ENCODE measurements at places on chromosomes 6 and 20. TPM values are rescaled to one million over a fixed set of nuclear protein-coding genes. Genes with fewer than 3 reads are reported as not detected.

DNA sequence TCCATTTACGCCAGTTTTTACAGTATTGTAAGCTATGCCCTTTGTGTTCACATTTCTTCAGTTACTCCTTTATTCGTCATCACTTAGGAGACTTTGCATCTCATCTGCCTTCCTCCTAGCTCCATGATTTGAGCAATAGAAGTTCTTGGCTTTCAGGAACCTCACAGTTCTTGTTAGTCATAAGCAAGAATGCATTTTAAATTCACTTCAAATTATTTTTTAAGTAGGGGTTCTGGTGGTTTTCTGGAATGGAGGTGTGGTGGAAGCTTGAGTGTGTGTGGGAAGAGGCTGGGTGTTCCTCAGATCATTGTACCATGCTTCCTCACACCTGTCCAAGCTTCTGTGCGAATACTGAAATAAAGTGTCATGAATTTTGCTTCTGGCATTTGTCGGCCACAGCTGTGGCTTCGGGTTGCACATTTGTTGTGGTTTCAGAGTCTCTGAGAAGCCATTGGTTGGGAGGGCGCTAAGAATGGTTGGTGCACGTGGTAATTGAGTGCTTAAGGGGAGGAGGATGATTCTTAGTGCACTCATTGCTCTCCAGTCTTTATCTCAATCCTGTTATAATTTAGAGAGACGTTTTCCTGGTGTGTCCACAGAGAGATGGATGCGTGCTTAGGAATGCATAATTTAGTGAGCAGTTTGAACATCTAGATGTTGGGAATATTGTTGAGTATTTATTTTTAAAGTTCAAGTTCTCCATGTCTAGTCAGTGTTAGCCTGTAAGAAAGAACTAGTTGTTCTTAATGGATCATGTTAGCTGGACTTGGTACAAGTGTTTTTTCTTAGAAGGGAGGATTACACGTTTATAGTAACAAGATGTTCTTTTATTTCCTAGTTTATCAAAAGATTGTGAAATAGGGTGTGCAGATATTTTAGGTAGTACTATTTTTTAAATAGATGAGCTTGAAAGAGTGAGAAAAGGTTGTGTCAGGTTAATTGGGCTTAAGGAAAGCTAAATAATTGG, 31.9 kb downstream of the FOXO3 start:
- no peak for DNase-seq
- peaks cover 28% of the 10 kb centered on the region for H3K4me1 ChIP-seq
- H3K4me3 ChIP-seq, result no peak overlapping the region
- no peak overlapping the region for H3K27ac ChIP-seq
- no peaks in the 10 kb centered on the region for H3K27me3 ChIP-seq

- H3K4me3 ChIP-seq, result no peak overlapping the region
- no peaks in the 10 kb centered on the region for H3K36me3 ChIP-seq
- no peaks in the 10 kb centered on the region for H3K4me1 ChIP-seq
- no peak for DNase-seq
- H3K27ac ChIP-seq, result no peak overlapping the region
These were observed 249.5 kb upstream of the KCNG1 start for GRCh38 chr20:51272401-51272800.

- H3K36me3 ChIP-seq, result 0 out of 2 replicates have a peak, but pooled peaks cover 4% of the 10 kb centered on the region
- no peak overlapping the region for H3K4me3 ChIP-seq
- H3K4me1 ChIP-seq, result peaks cover 22% of the 10 kb centered on the region
- H3K27me3 ChIP-seq, result no peaks in the 10 kb centered on the region
These were observed 110.9 kb downstream of the EYA4 start for GRCh38 chr6:133352046-133352445.

- DNase-seq, result no peak
- H3K36me3 ChIP-seq, result no peaks in the 10 kb centered on the region
- no peaks in the 10 kb centered on the region for H3K4me1 ChIP-seq
These were observed 16.6 kb downstream of the DNAAF9 start for GRCh38 chr20:3390759-3391425.

DNA sequence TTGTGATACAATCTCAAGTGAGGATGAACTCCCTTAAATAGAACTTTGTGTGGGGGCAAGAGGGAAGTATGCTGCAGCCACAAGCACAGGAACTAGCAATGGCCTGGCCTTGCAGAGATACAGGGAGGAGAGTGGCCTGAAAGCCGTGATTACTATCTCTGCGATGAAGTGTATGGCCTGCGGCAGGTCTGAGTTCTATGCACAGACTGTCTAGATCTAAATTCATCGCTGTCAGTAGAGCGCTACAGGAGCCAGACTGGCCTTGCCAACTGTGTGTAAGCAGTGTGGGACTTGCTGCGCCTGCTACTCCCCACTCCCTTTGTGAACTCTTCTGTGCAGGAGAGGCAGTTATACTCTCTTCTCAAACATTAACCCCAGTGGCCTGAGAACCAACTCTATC, 997.0 kb downstream of the GRIK2 start:
- H3K36me3 ChIP-seq, result no peaks in the 10 kb centered on the region
- H3K4me3 ChIP-seq, result no peak overlapping the region
- peaks cover 14% of the 10 kb centered on the region for H3K4me1 ChIP-seq
- DNase-seq, result no peak
- no peak overlapping the region for H3K27ac ChIP-seq
- no peaks in the 10 kb centered on the region for H3K27me3 ChIP-seq

- H3K4me1 ChIP-seq, result peaks cover 33% of the 10 kb centered on the region
- H3K27ac ChIP-seq, result peak within 1 kb of the TSS; percentile 64
- peak; percentile 81 for DNase-seq
- peak within 1 kb of the TSS; percentile 87 for H3K4me3 ChIP-seq
These were observed at the start of gene TRAM2 for GRCh38 chr6:52577022-52577777. Gene TRAM2 (minus strand): TSS chr6:52577060. CDS start chr6:52576915, 145 bp downstream.

GRCh38 chr20:37931153-37931922, 28.4 kb downstream of the VSTM2L start:
- no peak for DNase-seq
- peaks cover 13% of the 10 kb centered on the region for H3K4me1 ChIP-seq

DNA sequence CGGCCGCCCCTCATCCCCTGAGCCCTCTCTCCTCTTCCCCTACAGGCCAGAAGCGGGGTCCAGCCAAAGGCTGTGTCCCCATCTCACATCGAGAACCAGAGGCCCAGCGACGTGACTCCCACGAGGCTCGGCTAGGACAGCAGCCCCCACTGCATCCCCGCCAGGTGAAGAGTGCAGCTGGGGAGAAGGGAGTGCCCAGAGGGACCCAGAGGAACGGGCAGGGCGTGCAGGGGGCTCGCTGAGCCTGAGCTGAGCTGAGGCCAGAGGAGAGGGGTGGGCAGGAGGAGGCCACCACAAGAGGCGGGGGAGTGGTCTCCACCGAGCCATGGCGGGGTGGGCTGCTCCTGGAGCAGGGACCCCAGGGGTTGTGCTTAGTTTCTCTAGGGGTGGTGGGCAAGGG, 32.6 kb downstream of the KCNQ2 start:
- no peaks in the 10 kb centered on the region for H3K4me1 ChIP-seq
- H3K27ac ChIP-seq, result no peak overlapping the region
- no peaks in the 10 kb centered on the region for H3K36me3 ChIP-seq

DNA sequence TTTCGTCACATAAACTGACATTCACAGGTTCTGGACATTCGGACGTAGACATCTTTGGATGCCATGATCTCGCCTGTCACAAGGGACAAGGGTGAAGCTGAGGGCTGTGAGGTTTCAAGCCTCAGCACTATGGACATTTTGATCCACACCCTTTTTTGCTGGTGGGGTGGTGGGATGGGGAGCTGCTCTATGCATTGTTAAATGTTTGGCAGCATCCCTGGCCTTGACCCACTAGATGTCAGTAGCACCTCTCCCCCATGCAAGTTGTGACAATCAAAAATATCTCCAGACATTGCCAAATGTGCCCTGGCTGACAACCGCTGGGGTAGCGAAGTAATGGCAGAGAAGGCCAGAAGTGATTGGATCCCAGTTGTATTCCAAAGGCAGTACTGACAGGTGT, 229.4 kb downstream of the TSHZ2 start:
- H3K36me3 ChIP-seq, result no peaks in the 10 kb centered on the region
- H3K4me3 ChIP-seq, result no peak overlapping the region
- no peak overlapping the region for H3K27ac ChIP-seq
- H3K4me1 ChIP-seq, result no peaks in the 10 kb centered on the region

DNA sequence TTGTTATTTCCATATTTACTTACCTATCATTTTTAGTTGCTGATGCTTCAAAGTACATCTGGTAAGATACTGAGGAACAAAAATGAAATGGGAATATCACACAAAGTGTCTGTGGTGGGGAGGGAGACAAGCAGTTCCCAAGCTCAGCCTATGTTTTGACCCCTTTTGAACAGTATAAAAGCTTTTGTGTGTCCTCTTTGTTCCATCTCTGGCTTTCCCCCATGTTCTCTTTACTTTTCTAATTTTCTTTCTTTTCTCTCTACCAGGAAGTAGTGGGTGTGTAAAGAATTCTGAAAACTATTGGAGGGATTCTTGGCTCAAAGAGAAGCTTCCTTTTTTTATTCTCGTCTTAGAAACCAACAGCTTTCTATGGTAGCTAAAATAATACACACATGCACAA, 7.4 kb downstream of the TAAR2 start:
- no peaks in the 10 kb centered on the region for H3K36me3 ChIP-seq
- H3K27ac ChIP-seq, result no peak overlapping the region
- H3K4me1 ChIP-seq, result peaks cover 39% of the 10 kb centered on the region
- no peaks in the 10 kb centered on the region for H3K27me3 ChIP-seq

DNA sequence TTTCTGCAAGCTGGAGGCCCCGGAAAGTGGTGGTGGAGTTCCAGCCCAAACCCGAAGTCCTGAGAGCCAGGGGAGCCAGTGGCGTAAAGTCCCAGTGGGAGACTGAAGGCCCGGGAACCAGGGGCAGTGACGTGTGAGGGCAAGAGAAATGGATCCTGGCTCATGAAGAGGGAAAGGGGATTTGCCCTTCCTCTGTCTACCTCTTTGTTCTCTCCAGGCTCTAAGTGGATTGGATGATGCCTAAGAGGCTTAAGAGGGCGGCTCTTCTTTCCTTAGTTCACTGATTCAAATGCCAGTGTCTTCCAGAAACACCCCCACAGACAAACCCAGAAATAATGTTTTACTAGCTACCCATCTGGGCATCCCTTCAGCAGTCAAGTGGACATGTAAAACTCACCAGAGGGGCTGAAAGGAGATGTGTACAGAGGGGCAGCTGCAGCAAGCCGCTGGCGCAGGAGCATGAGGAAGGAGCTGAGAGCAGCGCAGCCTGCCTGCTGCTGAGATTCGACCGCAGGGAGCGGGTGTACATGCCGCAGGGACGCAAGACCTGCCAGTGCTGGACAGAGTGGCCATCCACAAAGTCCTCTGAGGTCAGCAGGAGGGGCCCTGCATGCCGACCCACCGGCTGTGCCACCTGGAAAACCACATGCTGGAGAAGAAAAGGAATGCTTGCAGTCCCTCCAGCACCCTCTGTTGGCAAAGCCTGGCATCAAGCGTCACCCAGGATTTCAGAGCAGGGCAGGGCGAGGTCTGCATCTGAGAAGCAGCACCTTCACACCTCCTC, 29.5 kb downstream of the CDYL start:
- H3K4me1 ChIP-seq, result peaks cover 19% of the 10 kb centered on the region
- H3K4me3 ChIP-seq, result no peak overlapping the region
- no peak overlapping the region for H3K27ac ChIP-seq

- no peak overlapping the region for H3K27ac ChIP-seq
- DNase-seq, result no peak
- no peaks in the 10 kb centered on the region for H3K27me3 ChIP-seq
- no peaks in the 10 kb centered on the region for H3K4me1 ChIP-seq
- no peak overlapping the region for H3K4me3 ChIP-seq
- no peaks in the 10 kb centered on the region for H3K36me3 ChIP-seq
These were observed 7.1 kb downstream of the RAMACL start for GRCh38 chr6:166579237-166579850.

- H3K36me3 ChIP-seq, result no peaks in the 10 kb centered on the region
- H3K27me3 ChIP-seq, result no peaks in the 10 kb centered on the region
- no peak overlapping the region for H3K27ac ChIP-seq
- no peak overlapping the region for H3K4me3 ChIP-seq
- no peaks in the 10 kb centered on the region for H3K4me1 ChIP-seq
These were observed 31.7 kb upstream of the IL20RA start for GRCh38 chr6:137076277-137077068.

GRCh38 chr6:51105357-51105756, 286.7 kb downstream of the TFAP2B start:
- H3K27me3 ChIP-seq, result no peaks in the 10 kb centered on the region
- peak; percentile 26 for DNase-seq
- H3K36me3 ChIP-seq, result no peaks in the 10 kb centered on the region
- peaks cover 26% of the 10 kb centered on the region for H3K4me1 ChIP-seq

GRCh38 chr6:150876598-150876997, 11.1 kb downstream of the MTHFD1L start:
- no peak for DNase-seq
- H3K4me3 ChIP-seq, result no peak overlapping the region
- H3K4me1 ChIP-seq, result peaks cover 11% of the 10 kb centered on the region
- H3K36me3 ChIP-seq, result peaks cover 22% of the 10 kb centered on the region
- H3K27me3 ChIP-seq, result no peaks in the 10 kb centered on the region

SIRPD gene
- 0.18 TPM for total RNA-seq
